ENCODE measurements at places on chromosomes 3 and 15.

DNA sequence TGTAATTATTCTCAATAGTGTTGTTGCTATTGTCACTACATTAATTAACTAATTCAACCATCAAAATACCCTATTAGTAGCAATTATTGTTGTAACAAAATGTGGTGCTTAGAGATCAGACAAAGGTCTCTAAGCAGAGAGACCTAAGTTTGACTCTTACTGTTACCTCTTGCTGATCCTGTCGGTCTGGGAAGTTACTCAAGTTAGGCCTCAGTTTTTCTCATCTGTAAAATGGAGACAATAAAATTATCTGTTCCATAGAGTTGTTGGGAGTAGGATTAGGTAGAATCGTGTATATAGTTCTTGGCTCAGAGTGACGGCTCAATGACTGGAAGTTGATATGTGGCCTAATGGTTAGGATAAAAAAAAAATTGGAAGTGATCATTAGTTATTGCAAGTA lies 69.8 kb upstream of the ARL8B start:
- no peak for DNase-seq

- DNase-seq = no peak
Measured at GRCh38 chr3:66138336-66139313, 82.2 kb upstream of the SLC25A26 start.

GRCh38 chr15:101499863-101500713 lies 10.6 kb upstream of the PCSK6 start:
- DNase-seq = no peak

- no peak for DNase-seq
Measured at GRCh38 chr3:119319311-119319710, 25.1 kb downstream of the ARHGAP31 start.

DNA sequence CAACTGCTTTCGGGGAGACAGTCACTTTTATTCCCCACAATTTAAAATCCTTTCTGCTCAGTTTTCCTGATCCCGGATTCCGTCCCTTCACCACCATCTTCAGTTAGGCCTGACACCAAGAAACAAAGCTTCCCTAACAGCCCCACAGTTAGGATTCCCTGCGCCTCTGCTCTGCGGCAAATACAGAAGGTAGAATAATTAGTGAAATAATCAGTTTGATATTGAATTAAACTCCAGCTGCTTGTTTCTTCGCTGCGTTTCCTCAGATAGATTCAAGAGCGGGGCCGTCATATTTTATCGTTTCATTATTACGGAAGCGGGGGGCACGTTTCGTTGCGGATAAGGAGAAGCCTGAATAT lies 1.3 kb upstream of the EOMES start:
- no peak for DNase-seq

- no peak for DNase-seq
Measured at GRCh38 chr3:52429779-52430415, 15.0 kb downstream of the SEMA3G start.

Data from stimulated activated CD8-positive, alpha-beta memory T cell treated with anti-CD3 and anti-CD28 coated beads, Interleukin-2, amount 100 ng/mL, for 1 hour (primary cell).